Suprapubic skin (tissue), 4 donors: ENCODE measurements at places on chromosomes 4 and X.

DNA sequence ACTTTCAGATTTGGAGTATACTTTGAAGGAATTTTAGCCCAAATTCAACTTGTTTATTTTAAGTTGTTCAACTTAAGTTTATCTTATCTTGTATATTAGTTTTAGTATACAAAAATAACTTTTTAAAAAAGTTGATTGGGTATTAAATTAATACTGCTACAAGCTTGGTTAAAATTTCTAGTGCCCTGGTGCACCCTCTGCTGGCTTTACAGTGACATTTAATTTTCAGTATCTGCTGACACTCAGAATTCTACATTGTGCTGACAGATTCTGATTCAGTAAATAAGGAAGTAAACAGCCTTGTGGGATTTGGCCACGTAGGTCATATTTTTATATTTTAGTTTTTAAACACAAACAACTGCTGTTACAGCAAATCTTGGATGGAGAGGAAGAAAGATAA is 2.9 kb downstream of the EDA start:
- no peak for DNase-seq

- DNase-seq: no peak
These were observed 72.1 kb downstream of the COX18 start for GRCh38 chr4:72997409-72997808.

DNA sequence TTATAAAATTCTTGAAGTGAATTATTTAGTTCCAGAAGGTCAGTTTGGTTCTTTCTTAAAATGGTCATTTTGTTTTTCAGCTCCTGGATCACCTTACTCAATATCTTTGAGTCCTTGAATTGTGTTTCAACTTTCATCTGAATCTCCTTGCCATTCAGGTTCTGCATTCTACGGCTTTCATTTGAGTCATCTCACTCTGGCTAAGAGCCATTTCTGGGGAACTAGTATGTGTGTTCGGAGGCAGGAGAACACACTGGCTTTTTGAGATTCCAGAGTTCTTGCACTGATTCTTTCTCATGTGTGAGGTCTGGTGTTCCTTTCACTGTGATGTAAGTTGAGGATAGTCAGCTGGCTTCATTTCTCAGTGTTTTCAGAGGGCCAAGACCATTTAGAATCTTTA is 708.4 kb upstream of the FRG1 start:
- DNase-seq: no peak

- no peak for DNase-seq
These were observed 472.0 kb downstream of the IQCM start for GRCh38 chr4:149343614-149344013.
